ENCODE measurements at places on chromosomes 11 and 22.

- no peak for DNase-seq
Observed at GRCh38 chr11:134768463-134768862, 356.4 kb upstream of the B3GAT1 start.

DNA sequence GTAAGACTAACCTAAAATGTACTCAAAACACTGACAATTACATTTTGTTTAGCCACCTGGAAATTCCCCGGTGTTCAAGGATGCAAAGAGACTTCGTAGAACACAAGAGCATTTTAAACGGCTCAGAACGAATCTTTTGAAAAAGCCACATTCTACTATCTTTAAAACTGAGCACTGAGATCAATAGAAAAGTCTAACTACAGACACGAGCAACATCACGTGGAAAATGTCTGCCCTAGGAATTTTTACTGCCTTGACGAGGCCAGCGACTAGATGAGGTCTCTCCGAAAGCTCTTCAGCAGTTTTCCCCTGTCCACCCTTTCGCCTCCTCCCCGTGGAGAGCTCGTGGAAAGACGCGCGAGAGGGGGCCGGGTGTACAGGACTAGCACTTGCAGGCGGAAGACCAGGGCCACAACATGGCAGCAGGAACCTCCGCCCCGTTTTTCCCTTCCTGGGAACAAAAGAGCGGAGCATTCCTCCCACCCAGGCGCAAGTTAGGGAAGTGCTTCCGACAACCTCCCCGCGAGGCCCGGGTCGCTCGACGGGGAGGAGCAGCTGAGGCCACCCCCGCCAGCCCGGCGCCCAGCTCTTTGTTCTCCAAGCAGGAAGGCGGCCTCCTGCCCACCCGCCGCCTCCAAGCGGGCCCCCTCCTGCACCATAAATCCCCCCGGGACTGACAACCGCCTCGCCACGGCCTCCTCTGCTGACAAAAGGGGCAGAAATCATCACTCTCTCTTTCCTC, 1.1 kb downstream of the EIF4G2 start:
- peak; percentile 81 for DNase-seq

DNA sequence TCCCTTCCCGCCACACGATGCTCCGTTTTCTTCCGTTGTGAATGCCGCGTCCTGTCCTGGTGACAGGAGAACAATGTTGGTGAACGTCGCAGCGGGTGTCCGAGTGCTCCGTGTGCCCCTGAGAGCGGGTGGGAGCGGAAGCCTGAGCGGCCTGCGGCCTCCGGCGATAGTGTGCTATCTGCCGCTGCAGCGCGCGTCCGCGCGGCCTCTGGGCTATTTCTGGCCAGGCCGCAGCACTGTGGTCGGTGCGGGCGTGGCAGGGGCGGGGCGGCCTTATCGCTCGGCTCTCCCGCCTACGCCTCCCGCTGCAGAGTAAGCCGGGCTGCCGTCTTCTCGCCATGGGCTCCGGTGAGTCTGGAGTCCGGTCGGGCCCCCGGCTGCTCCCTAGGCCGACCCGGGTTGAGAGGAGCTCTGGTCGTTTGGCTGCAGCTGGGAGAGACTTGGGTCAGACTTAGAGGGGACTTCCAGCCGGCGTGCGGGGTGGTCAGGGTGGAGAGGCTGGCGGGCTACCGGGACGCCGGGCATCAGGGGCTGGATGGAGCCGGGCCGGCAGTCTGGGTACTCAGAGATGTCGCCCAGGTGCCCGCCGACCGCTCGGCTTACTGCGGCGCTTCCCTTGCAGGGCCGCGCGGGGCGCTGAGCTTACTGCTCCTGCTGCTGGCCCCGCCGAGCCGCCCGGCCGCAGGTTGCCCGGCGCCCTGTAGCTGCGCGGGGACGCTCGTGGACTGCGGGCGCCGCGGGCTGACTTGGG, at the start of gene GP1BB:
Gene GP1BB (plus strand): TSS at position 308 of the 751 bp plus-strand sequence. CDS start 31 bp downstream, at position 339.
- peak; percentile 45 for DNase-seq

GRCh38 chr11:70352100-70352499, 46.2 kb upstream of the CTTN start:
- DNase-seq = no peak

GRCh38 chr11:44634401-44635281, 69.2 kb downstream of the CD82 start:
- peak; percentile 74 for DNase-seq

GRCh38 chr11:59429924-59430516, 3.8 kb upstream of the OR5A2 start:
- DNase-seq = no peak

- DNase-seq = no peak
Observed at GRCh38 chr11:8685820-8686219, 3.2 kb downstream of the RPL27A start.

DNA sequence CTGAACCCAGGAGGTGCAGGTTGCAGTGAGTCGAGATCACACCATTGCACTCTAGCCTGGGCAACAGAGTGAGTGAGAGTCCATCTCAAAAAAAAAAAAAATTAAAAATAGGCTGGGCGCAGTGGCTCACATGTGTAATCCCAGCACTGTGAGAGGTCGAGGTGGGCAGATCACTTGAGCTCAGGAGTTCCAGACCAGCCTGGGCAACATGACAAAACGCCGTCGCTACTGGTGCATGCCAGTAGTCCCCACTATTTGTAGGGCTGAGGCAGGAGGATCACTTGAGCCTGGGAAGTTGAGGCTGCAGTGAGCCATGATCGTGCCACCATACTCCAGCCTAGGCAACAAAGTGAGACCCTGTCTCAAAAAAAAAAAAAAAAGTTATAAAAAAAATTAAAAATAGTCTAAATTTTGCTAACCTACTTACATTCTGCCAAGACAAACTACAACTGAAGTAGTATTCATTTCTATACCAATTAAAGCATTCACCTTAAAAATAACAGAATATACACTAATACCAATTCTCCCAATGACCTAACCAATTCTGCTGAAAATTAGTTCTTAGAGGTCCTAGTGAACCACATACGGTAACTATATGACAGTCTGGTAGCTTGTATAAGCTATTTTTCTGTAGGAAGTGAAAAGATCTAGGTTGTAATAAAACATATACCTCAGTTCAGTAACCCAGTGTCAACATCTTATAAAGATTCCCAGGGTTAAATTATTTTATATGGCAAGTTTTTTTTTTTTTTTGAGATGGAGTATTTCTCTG, 7.1 kb downstream of the DDX6 start:
- DNase-seq = no peak

DNA sequence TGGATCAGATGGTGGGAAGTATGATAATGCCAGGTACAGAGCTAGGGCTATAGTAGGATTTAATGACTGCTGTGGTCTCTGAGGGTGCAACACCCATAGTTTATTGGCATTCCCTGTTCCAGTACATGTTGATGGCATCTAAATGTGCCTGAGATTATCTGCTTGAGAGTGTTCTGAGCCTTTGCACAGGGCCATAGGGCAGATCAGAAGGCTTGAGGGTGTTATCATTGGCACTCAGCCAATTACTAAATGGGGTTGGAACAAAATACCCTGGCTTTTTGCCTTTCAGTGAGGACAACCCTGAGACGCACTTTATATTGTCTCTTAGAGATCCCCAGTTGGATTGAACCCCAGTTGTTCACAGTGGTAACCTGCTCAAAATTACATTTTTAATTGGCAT, 6.7 kb downstream of the SLC5A12 start:
- DNase-seq = no peak

DNA sequence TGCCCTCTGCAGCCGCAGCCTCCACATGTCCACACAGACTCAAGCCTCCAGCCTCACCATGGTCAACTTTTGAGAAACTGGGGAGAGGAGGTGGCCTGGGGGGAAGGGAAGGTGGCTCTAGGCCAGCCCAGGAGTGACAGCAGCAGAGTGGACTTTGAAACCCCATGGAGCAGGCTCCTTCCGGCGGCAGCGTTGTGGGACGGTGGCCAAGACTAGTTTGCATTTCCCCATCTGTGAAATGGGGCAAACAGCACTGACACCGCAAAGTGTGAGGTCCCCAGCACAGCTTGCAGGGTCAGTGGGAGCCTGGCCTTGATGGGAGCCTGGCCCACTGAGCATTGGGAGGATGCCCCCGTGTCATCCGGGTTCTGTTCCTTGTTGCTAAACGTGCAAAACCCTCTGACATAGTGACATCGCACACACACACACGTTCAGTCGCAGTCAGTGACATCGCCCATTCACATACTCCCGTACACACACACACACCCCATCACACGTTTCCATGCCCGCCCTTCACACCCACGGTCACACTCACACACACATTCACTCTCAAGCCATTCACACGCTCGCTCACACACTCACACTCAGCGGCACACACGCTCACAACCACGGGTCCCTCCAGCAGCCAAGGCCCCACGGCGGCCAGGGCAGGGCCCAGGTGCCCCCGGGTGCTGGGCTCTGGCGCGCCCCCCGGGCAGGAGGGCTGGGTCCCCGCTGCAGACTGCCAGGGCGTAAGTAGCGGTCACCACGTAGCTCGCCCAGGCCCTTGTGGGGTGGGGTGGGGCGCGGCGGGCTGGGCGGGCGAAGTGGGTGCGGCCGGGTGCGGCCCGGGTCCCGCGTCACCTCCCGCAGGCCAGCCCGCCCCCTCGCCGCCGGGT, 585 bp downstream of the CYB5R3 start:
- peak; percentile 73 for DNase-seq

DNA sequence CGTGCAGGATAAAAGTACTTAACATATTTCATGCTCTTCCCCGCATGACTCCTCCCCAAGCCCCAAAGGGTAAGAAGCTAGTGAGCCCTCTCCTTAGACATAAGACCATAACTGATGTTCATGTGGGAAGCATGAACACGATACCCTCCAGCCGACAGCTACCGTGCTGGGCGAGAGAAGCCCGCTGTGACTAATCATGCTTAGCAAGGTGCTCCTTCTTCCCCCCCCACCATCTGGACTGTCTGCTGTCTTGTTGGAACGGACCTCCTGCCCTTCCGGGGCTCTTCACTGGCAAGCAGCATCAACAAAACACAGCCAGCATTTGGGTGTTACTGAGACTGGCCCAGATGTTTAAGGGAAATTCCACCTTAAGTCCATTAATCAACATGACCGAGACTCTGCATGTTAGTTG, 200.6 kb downstream of the DBX1 start:
- DNase-seq = no peak

DNA sequence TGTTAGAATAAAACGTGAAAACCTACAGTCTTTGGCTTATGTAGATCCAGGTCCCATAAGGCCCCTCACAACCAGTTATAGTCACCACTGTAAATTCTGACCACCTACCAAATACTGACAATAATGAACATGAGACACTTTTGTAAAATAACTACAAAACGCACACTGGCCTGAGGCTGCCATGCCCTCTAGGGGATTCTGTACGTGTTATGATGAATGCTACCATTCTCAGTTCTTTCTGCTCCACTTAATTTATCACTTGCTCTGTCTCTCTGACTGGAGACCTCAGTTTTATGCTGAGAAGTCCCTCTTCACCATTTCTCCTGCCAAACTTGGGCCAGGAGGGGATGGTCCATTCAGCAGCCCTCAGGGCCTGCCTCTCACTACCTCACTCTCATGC, 18.7 kb upstream of the TMPRSS5 start:
- DNase-seq = no peak

GRCh38 chr22:31302006-31302405, 9.7 kb upstream of the PIK3IP1 start:
- DNase-seq = no peak

GRCh38 chr11:76762867-76763572, 20.1 kb upstream of the TSKU start:
- no peak for DNase-seq

DNA sequence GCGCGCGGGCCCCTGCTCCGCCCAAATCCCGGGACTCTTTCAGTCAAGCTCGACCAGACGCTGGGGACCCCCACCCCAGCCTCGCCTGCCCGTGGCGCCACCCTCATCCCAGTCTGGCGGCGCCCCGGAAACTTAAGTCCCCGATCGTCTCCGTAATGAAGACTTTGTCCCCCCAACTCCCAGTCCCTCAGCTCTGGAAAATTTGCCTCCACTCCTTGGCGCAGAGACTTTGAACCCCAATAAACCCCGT, 348 bp downstream of the PLCB3 start:
- no peak for DNase-seq

- DNase-seq = peak; percentile 64
Observed at GRCh38 chr11:95788921-95789505, 569 bp downstream of the FAM76B start.

GRCh38 chr11:27462543-27462942, 10.0 kb downstream of the LGR4 start:
- DNase-seq = no peak

- no peak for DNase-seq
Observed at GRCh38 chr11:73464347-73464746, 88.1 kb downstream of the RELT start.

GRCh38 chr11:111513240-111513605, 1.0 kb upstream of the BTG4 start:
- no peak for DNase-seq

DNA sequence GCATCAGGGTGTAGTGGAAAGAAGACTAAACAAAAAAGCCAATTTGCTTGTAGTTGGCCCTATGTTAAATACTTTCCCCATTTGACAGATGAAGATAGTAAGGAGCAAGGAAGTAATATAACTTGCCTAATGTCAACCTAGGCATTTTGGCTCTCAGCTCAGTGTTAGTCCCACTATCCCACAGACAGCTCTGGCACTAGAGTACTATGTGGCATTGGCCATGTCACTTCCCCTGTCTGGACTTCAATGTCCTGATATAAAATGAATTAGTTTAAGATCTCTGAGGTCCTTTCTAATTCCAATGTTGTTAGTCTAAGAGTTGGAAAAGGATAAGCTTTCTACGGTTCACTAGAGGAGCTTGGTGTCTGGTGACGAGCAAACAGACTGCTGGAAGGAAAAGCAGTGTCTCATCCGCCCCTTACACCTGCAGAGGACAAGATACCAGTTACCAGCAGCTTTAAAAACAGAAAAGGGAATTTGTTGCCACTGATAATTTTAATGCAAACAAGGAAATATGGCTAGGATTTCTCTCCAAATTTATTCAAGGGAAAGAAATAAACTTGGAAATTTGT, 92.5 kb downstream of the RELT start:
- DNase-seq = no peak

DNA sequence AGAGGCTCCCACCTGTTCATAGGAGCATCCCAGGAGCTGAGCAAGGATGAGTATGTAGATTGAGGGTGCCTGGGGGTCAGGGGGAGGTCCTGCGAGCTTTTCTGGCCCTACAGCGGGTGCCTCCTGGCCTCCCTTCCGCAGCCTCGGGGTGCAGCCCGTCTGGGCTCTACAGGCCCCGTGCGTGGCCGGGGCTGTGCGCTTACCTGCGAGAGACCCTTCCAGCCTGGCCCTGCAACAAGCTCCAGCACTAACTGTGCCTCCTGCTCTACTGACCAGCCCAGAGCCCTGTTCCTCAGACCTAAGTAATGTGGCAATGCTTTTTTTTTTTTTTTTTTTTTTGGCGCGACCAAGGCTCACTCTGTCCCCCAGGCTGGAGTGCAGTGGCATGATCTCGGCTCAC, 1129.1 kb downstream of the BRD1 start:
- no peak for DNase-seq

- DNase-seq = no peak
Observed at GRCh38 chr22:48405741-48406140, 1421.9 kb downstream of the BRD1 start.

GRCh38 chr11:118996926-118997626, 862 bp upstream of the CENATAC start:
- no peak for DNase-seq

Data from left hindlimb (tissue), 1 donor.